ENCODE measurements at places on chromosomes 5 and 9.

DNA sequence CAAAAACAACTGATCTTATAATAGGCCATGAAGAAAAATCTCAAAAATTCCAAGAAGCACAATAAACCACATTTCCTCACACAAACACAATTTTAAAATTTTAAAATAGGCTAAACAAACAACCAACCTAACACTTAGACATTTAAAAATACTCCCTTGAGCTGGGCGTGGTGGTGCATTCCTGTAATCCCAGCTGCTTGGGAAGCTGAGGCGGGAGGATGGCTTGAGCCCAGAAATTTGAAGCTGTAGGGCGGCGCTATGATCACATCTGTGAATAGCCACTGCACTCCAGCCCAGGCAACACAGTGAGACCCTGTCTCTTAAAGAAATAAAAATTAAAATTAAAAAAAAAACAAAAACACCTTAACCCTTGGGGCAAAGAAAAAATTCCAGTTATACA lies 36.9 kb upstream of the TESK1 start:
- peak; percentile 48 for ATAC-seq

GRCh38 chr5:179799644-179799973 lies 5.8 kb downstream of the LTC4S start:
- ATAC-seq = no peak

DNA sequence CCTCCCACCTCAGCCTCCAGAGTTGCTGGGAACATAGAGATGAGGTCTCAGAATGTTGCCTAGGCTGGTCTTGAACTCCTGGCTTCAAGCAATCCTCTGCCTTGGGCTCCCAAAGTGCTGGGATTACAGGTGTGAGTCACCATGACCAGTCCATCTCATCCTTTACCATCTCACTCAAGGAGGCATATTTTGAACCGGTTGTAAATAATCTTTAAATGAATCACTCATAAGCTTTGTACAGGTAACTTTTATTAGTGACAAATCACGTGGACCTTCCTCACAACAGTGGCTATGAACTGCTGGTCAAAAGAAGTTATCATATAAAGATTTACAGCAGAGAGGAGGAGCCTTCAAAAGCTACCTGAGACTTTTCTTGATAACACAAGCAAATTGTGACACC lies 70.7 kb downstream of the RFK start:
- no peak for ATAC-seq

DNA sequence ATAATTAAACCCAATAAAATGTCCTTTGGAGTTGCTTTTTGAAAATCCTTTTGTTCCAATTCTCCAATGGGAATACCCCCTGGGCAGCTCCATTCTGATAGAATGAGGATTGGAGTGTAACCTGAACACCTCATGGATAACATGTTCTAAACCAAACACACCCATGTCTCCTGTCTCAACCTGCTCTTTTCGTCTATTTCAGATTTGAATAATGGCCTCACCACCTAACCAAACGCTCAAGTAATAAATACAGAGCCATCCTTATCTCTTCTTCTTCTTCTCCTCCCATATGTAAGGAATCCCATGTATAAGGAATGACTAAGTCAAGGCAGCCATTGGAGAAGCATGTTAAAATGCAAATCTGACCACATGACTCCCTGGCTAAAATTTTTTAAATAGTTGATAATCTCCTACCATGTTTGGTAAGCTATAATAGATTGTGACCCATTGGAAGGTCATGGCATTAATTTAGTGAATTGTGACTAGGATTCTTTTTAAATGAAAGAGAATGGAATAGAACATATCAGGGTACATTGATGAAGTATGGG lies 26.0 kb downstream of the ELL2 start:
- ATAC-seq = no peak

DNA sequence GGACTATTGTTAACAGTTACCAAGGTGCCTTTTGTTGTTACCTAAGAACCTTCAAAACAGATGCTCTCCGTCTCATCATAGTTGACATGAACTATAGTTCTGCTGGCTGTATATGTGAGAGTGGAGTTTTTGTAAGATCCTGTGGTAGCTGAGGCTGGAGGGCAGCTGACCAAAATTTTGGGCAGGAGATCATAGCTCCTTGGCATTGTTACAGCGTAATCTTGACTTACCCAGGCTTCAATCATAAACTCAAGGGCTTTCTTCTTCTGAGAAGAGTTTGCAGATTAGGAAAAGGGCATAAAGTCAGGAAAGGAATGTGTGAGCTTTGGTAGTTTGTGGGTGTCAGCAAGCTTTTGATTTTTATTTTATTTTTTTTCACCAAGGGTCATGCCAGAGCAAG lies 34.5 kb downstream of the RCL1 start:
- no peak for ATAC-seq

DNA sequence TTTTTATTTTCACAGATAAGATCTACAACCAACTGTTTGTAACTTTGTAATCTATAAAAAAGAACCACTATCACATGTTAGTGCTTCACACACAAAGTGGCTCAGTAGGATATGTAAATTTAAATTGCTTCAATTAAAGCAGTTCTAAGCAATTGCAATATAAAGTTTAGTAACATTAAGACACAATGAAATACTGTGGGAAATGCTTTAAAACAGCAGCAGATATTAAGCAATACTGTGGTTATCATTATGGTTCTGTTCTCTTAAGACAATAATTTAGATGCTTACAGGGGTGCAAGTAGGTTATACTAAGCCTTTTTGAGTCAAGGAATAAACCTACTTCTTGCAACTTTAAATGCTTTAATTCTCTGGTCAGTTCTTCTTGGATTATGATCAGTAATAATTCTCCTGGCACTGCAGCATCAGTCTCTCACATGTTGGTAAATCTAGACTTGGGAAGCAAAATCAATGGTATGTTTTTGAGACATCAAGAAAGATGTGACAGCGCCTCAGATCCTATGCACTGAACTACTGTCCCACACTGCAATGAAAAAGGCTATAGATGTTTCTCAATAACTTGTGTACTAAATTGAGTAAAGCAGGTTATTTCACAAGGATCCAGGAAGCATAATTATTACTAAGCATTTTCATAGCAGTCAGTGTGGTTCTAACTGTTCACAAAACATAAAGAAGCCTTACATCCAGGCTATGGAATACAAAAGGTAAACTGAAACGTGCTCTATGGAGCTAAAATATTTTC lies 338.7 kb upstream of the PDE4D start:
- ATAC-seq = no peak

GRCh38 chr5:140298183-140298601 lies 4.7 kb downstream of the PFDN1 start:
- no peak for ATAC-seq

DNA sequence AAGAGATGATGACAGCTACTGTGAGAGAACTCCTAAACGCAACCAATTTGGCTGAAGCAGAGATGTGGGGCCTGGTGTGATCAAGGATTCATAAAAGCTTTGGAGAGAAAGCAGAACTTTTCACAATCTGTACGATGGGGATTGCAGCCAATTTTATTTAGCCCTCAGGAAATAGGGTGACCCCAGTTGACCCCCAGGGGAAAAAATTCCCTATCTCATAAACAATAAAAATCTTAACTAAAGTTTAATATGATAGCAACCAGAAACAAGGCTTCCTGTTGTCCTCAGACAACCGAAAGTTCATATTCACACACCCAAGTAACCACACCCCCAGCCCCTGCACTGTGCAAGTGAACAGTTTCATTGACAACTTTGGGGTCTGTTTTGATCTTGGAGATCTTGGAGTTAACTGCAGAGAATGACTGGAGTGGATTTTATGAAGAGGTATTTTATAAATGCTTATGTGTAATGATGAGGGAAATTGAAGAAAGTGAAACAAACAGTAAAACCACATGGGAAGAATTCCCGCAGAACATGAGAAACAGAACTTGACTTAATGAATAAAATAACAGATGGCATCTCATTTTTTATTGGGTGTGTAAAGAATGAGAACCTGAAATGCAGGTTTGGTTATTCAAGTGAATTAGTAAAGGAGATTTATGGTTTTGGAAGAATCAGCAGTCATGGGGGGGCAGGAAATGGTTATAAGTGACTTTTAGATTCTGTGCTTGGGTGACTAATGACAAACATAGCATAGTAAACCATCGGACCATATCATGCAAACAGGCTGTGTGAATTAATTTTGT lies 94.5 kb downstream of the PDE4D start:
- ATAC-seq = no peak

DNA sequence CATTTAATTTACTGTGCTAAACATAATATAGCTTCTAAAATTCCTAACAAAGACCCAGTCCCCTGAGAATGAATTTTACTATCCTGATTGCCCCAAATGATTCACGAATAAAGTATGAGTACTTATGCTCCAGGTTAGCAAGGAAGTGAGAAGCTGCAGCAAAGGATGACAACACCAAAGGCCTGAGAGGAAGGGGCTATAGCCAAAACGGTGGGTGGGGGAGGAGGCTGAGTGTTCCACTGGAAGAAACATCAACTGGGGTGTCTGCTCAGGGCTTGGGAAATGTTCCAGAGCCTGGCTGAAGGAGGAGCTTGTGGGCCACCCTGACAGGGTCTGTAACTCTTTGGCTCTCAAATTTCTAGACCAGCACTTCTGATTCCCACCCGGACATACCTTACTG lies 157.3 kb downstream of the ADAMTS12 start:
- no peak for ATAC-seq

DNA sequence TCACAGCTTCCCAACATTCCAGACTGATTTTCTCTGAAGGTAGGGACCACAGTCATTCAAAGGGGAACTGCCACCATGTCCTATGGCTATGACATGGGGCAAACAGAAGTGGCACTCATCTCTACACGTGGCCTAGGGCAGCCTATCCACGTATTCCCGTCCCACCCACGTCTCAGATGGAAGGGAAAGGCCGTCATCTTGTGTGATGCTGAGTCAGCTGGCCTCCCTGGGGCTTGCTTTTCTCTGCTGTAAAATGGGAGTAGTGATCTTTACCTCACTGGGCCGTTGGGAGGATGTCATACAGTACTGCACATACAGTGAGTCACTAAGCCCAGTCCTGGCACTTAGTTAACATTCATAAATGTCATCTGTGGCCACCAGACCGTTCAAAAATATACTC lies 72.3 kb downstream of the RAPGEF1 start:
- no peak for ATAC-seq

DNA sequence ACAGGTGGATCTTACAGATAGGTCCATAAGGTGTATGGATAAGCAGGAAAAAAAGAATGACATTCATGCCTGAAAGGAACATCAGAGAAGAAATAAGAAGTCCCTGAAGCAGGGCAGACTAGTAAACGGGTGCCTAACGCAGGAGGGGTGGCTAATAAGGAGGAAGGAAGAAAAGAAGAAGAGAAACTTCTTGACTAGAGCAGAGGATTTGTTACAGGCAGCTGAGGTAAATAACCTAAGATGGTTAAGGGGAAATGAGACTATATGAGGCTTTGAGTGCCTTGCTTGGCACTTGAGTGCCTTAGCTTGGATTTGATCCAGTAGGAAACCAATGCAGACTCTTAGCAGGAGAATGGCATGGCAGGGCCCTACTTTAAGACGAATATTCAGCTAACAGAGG lies 313.5 kb upstream of the PDE4D start:
- ATAC-seq = no peak

DNA sequence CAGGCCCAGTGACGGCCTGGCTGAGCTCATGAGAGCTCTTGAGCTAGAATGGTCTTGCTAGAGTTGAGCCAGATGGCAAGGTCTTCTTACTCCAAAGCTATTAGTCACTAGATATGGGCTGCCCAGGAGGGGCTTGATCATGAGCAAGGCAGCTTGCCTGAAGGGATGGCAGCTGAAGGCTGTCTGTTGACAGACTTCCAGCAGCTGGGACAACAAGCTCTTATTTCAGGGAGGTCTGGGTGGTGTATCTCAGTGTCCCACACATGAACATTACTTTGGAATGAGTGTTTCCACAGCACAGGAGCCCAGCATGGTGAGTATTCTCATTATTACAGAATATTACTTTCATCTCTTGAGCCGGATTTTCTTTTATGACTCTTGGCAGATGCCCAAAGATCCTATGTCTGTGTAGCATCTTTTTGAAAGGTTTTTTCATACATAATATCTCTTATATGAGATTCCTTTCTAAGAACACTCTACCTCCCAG lies 414.1 kb downstream of the ARHGEF28 start:
- no peak for ATAC-seq
